CD8-positive, alpha-beta T cell (primary cell): ENCODE measurements at places on chromosomes 16 and 17.
A peak's percentile ranks its signal among the peaks of the same experiment; 100 is the strongest.

GRCh38 chr17:47821031-47821423 is 567 bp downstream of the OSBPL7 start:
- no peak for DNase-seq

- no peak for DNase-seq
Observed at GRCh38 chr17:76095943-76096342, 7.6 kb downstream of the EXOC7 start.

DNA sequence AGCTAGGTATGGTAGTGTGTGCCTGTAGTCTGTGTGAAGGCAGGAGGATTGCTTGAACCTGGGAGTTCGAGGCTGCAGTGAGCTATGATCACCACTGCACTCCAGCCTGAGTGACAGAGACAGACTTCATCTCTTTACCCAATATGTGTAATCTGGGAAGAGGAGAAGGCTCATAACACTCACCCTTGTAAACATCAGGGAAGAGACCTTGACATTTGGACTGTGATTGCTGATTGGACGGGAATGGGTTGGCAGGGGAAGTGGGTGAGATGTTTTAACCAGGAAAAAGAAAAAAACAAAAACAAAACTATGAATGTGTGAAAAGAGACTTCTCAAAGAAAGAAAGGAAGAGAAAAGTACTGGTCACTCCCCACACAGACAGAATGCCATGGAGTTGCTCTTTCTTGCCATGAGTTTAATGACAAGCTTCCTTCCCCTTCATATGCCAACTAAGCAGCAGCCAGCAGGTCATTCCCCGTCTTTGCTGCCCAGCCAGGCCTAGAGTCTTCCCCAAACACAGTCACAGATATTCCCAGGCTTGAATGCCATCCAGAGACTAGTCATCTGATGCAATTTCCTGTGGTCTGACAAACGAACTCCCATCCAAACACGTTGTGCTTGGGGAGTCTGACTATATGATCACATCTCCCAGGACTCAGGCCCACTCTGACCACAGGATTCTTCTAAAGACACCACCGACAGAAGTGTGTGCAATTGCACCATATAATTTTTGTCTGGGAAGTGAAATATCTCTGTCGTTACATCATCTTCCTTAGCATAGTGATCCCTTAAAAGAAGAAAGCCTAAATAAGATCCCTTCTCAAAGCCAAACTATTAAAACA is 3.6 kb upstream of the XAF1 start:
- DNase-seq: peak; percentile 42

GRCh38 chr17:72661116-72661944 is 431.2 kb downstream of the SLC39A11 start:
- DNase-seq: no peak

DNA sequence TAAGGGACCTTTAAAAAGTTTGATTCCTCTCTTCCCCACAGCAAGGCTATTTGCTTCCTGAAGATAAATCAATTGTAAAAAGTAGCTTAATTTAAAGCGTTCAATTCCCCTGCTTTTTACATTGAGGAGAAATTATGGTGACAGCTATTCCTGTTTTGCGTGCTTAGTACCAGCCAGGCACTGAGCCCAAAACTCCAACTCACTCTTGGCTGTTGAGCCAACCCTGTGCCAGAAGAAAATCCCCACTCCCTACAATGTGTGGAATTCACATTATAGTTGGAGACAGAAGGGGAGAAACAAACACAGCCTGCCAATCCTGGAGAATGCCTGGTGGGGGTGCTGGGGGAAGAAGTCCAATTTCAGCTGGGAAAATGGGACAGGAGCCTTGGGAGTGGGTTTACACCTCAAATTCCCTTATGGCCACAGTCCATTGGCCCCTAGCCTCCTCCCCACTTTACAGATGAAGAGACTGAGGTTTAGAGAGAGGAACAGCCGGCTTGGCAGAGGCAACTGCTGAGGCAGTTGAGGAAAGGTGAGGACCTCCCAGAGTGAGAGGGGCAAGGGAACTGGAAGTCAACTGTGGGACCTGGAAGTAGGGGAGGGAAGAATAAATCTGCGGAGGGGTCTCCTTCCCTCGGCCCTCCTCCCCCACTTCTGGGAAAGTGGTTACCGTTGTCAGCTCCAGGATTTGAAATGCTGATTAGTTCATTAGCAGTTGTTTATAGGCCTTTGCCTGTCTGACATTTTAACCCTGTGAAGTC is 26.1 kb downstream of the CDH1 start:
- no peak for DNase-seq

GRCh38 chr17:47895856-47896671 is at the start of gene SP2:
TSS of gene SP2 (plus strand) at chr17:47896236. CDS start at chr17:47896287, 51 bp downstream.
- DNase-seq: peak; percentile 100

DNA sequence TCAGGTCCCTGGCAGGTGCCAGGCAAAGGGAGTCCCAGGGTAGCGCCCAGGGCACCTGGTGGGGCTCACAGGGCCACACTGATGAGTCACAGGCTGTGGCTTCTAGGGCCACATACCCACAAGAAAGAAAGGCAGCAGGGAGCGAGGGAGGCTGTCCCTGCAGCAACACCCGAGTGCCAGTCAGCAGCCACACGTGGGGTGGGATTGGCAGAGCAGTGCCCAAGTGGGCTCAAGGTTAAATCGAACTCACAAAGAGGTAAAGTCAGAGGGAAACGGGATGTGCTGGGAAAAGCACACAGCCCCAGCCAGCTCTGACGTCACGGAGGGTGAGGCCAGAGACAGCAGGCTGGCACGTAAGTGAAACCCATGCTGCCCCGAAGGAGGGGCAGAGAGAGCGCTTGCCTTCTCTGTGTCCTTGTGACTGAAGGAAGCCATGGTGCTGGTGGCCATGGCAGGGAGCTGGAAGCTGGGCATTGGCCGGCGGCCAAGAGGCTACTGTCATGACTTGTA is 33.8 kb downstream of the FA2H start:
- no peak for DNase-seq

DNA sequence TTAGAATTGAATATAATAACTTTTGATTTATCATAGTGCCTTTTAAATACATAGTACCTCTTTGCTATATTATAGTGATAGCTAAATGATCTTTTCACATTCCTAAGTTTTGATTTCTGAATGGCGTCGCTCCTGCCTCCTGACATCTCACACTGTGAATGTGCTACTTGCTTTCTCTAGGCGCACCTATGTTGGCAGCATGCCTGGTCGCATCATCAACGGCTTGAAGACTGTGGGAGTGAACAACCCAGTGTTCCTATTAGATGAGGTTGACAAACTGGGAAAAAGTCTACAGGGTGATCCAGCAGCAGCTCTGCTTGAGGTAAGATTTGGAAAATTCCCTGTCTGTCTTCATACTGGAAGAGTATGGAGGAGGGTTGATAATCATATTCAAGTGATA is 29.8 kb upstream of the ABCC11 start:
- DNase-seq: no peak

GRCh38 chr17:17346428-17347233 is 43.5 kb downstream of the NT5M start:
- DNase-seq: no peak

DNA sequence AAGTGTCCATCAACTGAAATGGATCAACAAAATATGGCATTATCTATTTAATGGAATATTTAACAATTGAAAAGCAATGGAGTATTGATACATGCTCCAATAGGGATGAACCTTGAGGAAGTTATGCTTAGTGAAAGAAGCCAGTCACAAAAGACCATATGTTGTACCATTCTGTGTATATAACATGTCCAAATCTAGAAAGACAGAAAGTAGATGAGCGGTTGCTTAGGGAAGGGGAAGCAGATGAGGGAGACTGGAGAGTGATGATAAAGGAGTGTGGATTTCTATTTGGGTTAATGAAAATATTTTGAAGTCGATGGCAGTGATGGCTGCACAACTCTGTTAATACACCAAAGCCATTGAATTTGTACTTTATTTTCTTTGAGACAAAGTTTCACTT is 8.5 kb upstream of the ERN1 start:
- no peak for DNase-seq

GRCh38 chr16:83802135-83802534 is 5.6 kb upstream of the HSBP1 start:
- DNase-seq: no peak

- no peak for DNase-seq
Observed at GRCh38 chr17:36008998-36009665, 7.8 kb upstream of the CCL15 start.

GRCh38 chr17:33127706-33128105 is 136.1 kb downstream of the SPACA3 start:
- no peak for DNase-seq

- DNase-seq: no peak
Observed at GRCh38 chr17:20825539-20825938, 217.3 kb downstream of the USP22 start.

GRCh38 chr17:8832711-8833352 is 33.7 kb upstream of the MFSD6L start:
- DNase-seq: peak; percentile 38

GRCh38 chr17:59372138-59372751 is 40.8 kb downstream of the YPEL2 start:
- DNase-seq: no peak

DNA sequence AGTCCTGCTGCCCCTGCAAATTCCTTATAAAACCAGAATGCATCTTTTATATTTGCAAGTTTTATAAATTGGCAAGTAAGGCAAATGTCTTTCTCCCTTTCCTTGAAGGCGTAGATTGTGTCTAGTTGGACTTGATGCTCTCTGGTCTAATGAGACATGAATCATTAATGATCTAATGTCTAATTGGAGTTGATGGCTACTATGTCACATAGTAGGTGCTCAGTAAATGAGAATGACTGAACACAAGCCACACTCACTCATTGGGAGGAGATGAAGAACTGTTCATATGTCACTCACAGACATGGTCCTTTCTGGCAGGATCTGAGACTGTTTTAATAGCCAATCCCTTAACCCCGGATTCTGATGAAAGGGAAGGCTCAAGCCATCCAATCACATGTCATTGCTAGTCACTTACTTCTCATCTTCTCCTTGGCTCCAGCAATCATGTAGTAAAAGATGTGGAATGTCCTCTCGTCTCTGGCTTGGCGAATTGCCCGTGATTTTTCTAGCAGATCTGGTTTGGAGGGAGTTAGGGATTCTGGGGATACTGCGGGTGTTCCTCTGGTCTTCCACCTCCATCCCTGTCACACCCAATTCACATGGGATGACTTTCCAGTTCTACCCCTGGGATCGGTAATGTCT is 81.0 kb downstream of the MYH11 start:
- DNase-seq: no peak

DNA sequence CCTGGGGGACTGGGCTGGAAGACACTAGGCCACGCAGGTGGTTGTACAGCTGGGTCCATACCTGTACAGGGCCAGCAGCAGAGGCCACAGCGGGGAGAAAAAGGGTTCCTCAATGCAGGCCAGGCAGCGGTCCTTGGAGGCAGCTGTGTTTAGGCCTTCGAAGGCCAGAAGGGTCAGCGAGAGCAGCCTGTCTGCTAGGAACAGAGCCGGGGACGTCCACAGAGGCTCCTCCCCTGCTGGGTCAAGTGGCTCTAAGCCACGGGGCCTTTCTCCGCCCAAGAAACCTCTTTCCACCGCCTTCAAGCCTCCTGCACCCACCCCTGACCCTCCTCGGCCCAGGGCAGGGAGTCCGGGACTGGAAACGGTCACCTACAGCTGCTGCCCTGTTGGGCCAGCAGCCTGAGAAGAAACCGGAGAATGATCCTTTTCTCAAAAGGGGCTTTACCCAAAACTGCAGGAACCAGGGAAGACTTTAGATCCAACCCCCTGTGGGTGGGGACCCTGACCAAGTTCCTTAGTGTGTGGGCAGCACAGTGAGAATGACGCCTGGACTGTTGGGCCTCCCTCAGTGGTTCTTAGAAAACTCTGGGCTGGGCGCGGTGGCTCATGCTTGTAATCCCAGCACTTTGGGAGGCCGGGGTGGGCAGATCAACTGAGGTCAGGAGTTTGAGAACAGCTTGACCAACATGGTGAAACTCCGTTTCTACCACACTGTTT is 8.4 kb upstream of the SPATA2L start:
- DNase-seq: no peak

DNA sequence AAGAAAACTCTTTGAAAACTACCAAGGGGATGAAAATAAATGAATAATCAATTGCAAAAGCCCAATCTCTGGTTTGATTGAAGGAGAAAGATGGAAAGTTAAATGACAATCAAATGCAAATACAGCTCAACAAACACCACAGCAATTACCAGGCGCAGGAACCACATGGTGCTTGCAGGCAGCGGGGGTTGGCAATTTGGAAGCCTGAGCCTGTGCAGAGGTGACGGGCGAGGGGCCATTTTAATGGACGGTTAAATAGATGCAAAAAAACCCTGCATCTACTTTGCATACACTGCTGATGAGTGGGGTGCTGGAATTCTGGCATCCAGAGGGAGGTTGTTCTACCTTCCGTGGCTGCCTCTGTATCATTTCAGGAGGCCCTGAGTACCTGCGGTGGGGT is 4.8 kb upstream of the SEZ6 start:
- DNase-seq: no peak

GRCh38 chr16:78175287-78175686 is 75.8 kb downstream of the WWOX start:
- DNase-seq: no peak

DNA sequence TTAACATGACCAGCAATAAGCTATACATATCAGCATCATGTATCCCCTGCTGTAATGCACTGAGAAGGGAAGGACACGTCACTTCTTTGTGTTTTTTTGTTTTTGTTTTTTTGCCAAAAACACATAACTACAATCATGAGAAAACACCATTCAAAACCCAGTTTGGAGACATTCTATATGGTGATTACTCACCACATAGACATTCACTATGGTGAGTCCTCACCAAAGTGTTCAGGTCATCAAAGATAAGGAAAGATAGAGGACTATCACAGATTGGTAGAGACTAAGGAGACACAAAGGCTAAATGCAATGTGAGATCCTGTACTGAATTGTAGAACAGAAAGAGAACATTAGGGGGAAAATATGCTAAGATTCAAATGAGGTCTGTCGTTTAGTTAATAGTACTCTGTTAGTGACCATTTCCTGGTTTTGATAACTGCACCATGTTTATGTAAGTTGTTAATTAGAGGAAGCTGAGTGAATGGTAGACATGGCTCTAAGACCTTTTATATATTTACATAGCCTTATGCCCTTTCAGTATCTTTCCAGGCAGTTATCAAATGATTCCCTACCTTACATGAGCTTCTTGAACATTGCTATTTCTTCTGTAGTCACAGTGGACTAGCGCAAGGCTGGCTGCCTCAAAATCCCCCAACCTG is 46.6 kb downstream of the PIK3R5 start:
- DNase-seq: no peak

DNA sequence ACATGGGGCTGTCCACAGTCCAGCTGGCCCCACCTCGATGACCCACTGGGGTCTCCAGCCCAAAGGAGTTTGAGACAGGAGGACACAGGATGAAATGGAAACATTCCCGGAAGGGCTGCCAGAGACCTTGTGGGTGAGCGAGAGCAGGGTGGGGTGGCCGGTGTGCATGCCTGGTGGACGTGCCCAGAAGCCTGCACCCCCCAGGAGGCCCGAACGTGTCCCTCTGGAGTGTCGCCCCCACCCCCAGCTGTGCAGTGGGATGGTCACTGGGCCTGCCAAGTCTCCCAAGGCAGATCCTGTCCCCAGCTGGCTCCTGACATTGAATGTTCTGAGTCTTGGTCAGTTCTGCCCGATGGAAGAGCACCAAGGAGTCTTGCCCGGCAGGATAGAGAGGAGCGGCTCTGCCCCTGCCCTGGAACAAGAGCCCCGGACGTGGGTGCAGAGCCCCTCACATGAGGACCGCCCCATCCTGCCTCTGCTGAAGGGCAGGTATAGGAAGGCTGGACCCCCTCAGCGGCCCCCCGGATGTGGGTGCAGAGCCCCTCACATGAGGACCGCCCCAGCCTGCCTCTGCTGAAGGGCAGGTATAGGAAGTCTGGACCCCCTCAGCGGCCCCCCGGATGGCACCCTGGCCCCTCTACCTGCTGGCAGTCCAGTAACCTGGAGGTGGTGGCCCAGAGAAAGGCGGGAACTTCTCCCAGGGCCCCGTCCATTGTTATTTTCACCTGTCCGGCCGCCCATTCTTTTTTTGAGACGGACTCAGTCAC is 3.1 kb upstream of the CAPN15 start:
- no peak for DNase-seq
